ENCODE measurements at places on chromosomes 5 and 9. TPM values are rescaled to one million over a fixed set of nuclear protein-coding genes. Genes with fewer than 3 reads are reported as not detected.

The F2RL2 gene
- total RNA-seq = 4.6 TPM

The PCDHA9 gene
- total RNA-seq = not detected

The TSLP gene
- not detected for total RNA-seq

The COMMD10 gene
- total RNA-seq = 49.4 TPM

The SLC45A2 gene
- not detected for total RNA-seq

The PLCXD3 gene
- total RNA-seq = 3.5 TPM

All from stomach (tissue), 19 donors.